ENCODE measurements at places on chromosomes 1 and 21.

- no peak for DNase-seq
These were observed 191.2 kb downstream of the GABPA start for GRCh38 chr21:25925936-25926335.

- DNase-seq, result no peak
These were observed 41.5 kb downstream of the NKAIN1 start for GRCh38 chr1:31198150-31198549.

GRCh38 chr1:3529099-3529729 is 74.7 kb downstream of the ARHGEF16 start:
- DNase-seq, result no peak

- no peak for DNase-seq
These were observed 1.8 kb upstream of the PRXL2B start for GRCh38 chr1:2584686-2585317.

- no peak for DNase-seq
These were observed 680 bp upstream of the CNN3 start for GRCh38 chr1:94927405-94928175.

- DNase-seq, result no peak
These were observed 771.1 kb upstream of the ADGRL4 start for GRCh38 chr1:79777481-79778219.

- DNase-seq, result no peak
These were observed 24.7 kb downstream of the TENT5C start for GRCh38 chr1:117630423-117630998.

DNA sequence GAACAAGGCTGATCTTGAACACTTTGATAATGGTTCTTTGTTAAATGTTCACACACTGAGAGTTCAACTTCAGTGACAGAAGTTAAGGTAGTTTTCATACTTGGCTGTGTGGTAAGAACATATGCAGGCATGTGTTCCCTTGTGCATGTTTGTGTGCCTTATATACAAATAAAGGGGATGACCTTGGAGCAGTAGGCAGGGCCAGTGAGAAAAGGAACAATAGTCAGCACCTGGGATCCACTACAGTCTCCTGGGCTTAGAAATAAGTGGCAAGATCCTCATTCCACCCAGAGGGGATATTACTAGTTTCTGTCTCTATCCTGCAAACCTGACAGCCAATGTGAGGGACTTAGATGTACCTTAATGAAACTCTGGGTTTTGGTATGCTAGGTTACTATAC is 50.3 kb upstream of the DMRTA2 start:
- DNase-seq, result no peak

GRCh38 chr1:112870887-112871646 is 84.9 kb downstream of the SLC16A1 start:
- DNase-seq, result no peak

DNA sequence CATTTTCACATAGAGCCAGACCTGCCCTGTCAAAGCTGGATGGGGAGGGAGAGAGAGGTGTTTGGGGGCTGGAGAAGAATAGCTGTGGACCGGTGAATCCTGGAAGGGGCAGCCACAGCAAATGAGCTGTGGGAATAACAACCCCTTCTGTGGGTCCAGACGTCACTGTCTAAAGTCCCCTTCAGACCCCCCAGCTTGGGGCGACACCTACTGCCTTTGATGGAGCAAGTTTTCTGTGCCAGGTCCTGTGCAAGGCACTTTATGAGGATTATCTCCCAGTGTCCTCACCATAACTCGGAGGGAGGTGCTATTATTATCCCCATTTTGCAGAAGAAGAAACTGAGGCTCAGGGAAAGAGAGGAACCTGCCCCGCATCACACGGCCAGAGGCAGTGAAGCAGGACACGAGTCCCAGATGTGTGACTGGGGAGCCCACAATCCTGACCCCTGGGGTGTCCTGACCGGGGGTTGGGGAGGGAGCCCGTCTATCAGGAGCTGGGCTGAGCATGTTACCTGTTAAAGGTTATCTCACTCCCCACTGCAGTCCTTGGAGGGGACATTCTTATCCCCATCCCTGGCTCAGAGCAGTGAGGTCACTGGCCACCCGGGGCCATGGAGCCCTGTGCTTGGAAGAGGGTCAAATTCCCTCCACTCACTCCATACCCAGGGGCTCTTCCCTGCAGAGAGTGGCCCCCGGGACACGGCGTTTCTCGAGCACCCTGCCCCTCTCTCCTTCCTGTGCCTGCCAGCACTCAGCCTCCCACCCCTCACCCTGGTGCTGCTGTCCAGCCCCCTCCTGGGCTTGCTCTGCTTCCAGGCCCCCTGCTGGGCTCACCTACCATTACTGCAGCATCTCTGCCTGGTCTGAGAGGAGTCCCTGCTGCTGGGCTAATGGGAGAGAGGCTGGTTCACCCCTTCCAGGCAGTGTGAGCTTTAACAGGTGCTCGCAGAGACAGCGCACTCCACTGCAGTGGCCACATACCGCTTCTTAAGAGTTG is 132.9 kb downstream of the PTPRU start:
- no peak for DNase-seq

- DNase-seq, result no peak
These were observed 1.2 kb downstream of the PKN2 start for GRCh38 chr1:88685259-88685620.

DNA sequence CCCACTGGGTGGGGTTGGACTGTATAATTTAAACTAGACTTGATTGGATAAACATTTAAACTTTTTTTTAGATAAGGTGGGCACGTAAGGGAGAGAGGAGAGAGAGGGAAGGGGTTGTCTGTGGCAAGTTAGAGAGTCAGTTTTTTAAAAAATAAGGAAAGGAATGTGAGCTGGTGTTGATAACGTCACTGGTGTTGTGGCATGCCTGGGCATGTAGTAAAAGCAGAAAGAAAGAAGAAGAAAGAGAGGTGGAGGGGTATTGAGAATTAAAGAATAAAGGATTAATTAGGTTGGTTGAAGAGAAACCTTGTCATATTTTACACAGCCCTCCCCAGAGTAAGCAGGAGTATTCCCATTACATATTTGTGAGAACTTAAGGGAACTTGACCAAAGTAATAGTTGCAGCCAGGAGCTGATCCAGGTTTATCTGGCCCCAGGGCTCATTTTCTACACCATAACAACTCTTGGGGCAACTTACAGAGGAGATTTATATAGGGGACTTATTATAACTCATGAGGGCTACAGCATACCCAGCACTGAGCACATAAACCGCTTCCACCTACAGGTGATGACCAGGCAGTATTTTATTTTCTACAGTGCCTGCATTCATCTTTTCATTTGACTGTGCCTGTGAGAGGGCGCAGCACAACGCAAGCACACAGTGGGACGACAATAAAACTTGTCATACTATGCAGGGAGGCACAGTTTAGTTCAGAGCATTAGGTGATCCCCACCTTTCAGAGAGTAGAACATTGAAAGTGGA is 70.2 kb downstream of the CCDC30 start:
- DNase-seq, result no peak
